ENCODE measurements at places on chromosomes 5 and 9. TPM values are rescaled to one million over a fixed set of nuclear protein-coding genes. Genes with fewer than 3 reads are reported as not detected.

DNA sequence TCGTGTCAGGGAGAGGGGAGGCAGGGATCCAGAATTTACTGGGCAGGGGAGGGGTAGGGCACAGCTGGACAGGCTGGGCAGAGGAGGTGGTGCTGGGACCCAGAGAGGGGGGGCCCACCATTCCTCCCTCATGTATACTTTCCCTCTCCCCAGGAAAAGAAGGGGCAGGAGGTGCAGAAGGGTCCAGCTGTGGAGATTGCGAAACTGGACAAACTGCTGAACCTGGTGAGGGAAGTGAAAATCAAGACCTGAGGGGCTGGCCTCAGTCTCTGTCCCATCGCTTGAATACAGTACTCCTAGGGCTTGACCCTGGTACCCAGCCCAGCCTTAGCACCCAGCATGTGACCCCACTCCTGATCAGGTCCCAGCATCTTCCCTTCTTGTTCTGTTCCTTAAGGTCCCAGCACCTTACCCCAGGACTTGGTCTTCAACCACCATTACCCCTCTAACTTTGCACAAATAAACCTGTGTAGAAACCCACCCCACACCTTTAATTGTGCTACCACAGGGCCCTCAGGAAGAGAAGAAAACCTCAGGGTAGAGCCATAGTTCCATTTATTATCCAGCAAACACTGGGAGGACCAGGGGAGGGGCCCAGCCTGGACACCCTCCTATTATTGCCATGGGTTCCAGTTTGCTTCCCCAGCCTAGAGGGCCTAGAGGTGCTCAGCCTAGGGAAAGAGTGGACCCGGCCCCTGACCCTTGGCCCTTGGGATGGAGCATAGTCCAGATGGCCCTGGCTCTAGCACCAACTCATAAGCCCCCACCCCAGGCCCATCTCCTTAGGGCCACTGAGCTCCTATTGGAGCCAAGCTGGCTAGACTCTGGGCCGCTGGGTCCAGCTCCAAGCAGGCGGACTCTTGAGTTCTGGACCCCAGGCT, 2.0 kb downstream of the ENHO start:
- no peak for DNase-seq

- DNase-seq: peak; percentile 49
Observed at GRCh38 chr5:110900829-110901228, 162.0 kb downstream of the SLC25A46 start.

The FAM169A gene
- total RNA-seq: 0.22 TPM

GRCh38 chr9:74172874-74173273, 324.3 kb upstream of the RORB start:
- no peak for DNase-seq

The GPR151 gene
- not detected for total RNA-seq

GRCh38 chr9:132061526-132061925, 18.1 kb downstream of the MED27 start:
- DNase-seq: no peak

GRCh38 chr9:90204128-90204831, 438.3 kb downstream of the DIRAS2 start:
- no peak for DNase-seq

GRCh38 chr5:146704949-146705665, 173.4 kb downstream of the PPP2R2B start:
- DNase-seq: no peak

The DPYSL3 gene
- total RNA-seq: 42.8 TPM

GRCh38 chr5:141564216-141564692, 54.5 kb downstream of the DIAPH1 start:
- peak; percentile 93 for DNase-seq

The FYB1 gene
- total RNA-seq: under 0.01 TPM

GRCh38 chr5:67066815-67067214, 129.8 kb downstream of the CD180 start:
- peak; percentile 7 for DNase-seq

DNA sequence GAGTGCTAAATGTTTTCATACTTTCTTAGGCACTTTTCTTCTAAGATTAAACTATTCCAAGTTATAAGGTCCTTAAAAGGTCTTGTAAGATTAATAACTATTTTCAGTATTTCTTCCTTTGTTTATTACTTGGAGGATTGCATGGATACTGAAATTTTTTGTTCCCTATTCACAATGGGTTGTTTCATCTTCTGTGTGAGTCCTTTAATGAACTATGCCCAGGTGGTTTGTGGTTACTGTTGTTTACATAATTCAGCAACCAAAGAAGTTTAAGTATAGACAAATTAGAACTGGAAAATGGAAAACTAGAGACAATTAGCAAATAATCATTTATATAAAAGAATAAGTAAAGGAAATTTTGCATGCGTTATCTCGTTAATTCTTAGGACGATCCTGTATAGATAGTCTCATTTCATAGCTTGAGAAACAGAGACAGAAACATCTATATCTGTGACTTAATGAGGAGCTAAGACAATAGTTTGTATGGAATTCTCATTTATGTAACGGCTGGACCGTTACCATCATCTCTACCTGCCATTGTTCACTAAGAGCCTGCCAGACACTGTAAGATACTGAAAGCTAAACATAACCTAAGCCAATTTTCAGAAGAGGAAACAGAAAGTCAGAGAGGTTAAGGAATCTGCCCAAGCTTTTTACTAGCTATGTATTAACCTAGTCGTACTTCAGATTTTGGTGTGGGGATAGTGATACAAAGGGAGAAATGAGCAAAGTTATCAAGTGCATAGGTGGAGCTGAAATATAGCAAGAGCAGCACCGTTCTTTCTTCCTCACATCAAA, 148.2 kb downstream of the PAM start:
- DNase-seq: no peak

Measured in GM23248 (cell line).